ENCODE measurements at places on chromosomes 1 and 21.

DNA sequence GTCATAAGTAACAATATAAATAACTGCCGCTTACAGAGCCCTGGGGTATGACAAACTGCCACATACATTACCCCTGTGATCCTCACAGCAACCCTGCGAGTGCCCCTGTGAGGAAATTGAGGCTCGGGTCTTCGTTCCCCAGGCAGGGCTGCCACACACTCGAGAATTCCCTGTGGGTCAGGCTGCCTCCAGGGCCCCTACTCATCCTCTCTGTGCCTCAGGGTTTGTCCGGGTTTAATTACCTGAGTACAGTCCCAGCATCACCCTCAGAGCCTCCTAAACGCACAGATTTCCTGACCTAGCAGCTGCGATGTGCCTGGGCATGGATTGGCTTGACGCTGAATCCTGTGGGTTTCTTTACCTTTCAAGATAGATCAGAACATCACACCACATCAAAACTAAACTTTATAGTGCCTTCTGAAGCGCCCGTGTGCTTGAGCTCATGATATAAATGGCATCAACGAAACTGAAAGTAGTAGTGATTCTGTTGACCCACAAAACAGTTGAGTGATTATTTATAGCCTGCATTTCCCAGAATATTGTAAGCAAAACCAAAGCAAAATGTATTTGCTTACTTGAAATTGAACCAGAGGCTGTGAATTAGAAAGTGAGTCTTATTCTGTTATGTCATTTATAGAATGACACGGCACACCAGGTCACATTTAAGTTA, 14.0 kb downstream of the SLC37A1 start:
- no peak for DNase-seq

DNA sequence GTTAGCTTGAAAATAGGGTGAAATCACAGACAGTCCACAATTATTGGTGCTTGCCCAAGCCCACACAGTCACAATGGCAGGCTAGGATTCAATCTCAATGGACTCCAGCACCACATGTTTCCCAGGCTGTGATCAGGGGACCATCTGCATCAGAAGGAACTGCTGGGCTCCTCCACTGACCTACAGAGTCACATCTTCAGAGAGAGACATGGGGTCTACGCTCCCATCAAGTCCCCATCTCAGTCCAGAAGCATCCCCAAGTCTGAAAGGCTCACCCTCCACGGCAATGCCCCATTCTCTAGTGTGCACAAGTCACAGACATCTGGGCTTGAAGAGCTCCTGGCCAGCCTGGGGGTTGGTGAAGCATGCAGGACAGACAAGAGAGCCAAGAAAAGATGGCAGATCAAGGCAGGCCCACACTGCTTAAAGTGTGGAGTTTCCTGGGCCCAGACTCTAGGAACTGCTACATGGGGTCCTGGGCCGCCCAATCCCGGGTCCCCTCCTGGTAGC, 262.5 kb downstream of the NPHP4 start:
- no peak for DNase-seq

GRCh38 chr21:34774750-34775149, 106.0 kb downstream of the CLIC6 start:
- no peak for DNase-seq

- no peak for DNase-seq
Observed at GRCh38 chr1:223700388-223700918, 11.9 kb upstream of the CAPN2 start.

DNA sequence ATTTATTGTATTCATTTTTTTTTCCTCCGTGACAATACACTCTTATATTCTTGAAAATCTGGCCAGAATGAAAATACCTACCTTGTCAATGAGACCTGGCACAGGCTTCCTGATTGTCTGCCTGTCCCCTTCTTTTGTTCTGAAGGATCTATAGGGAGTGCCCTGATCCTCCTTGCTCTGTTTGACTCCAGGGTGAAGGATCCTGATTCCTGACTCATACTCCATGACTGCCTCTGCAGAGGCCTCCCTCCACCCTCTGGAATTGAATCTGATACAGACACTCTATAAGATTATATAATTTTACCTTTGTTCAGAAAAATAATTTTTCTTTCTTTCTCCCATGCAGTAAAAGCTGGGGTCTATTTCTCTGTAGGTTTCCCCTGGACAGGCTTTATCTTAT, 116.2 kb downstream of the HMCN1 start:
- DNase-seq = no peak

GRCh38 chr21:27320868-27321267, 354.0 kb upstream of the ADAMTS5 start:
- no peak for DNase-seq

GRCh38 chr1:180195916-180196315, 34.1 kb upstream of the LHX4 start:
- no peak for DNase-seq

GRCh38 chr1:194378517-194378916, 1192.1 kb upstream of the B3GALT2 start:
- DNase-seq = no peak

DNA sequence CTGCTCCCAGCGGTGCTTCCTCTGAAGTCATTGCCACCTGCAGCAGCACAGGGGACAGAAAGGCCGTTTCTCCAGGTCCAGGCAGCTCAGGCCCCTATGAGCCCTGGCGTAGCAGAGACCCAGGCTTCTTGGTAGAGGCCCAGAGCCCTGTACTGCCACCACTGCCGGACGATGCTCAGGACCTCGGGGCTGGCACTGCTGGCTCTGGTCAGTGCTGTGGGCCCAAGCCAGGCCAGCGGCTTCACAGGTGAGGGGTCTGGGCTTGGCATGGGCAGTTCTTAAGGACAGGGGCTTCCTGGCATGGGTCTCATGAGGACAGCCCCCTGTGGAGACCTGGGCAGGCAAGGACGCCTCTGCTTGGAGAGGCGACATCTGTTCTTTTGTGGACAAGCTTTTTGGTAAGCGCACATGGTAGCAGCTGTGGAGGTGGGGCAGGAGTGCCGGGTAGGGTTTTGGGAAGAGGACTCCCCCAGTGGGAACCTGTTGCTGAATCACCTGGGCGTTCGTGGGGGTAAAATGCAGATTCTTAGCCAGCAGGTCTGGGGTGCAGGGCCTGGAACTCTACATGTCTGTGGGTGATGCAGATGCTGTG, at the start of gene UMODL1:
Gene UMODL1, plus strand, starts transcription at position 172 of the 592 bp plus-strand sequence. Its CDS starts 0 bp downstream, at position 172.
- DNase-seq = no peak

- DNase-seq = no peak
Observed at GRCh38 chr1:211287218-211287617, 28.1 kb downstream of the RCOR3 start.

All from stimulated activated CD4-positive, alpha-beta T cell treated with anti-CD3 and anti-CD28 coated beads, TNF-alpha, amount 100 ng/mL, for 4 hours (primary cell).